ENCODE measurements at places on chromosomes 7 and 10.

DNA sequence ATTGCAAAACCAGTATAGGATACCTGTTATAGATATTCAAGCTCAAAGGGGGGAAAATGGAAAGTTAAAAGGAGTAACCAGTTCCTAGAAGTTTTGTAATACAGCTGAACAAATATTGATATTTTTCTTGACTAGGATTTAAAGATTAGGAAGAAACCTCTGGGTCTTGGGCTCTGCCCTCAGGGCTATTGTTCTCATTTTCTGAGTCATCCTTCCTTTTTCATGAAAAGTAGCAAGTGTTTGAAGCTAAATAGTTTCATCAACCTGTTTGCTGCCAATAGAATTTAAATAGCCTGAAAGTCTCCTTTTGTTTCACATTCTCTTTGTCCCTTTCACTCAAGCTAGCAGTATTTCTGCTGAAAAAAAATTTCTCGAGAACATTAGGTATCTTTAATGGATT lies 1061.1 kb upstream of the GHITM start:
- H3K27ac ChIP-seq: no peak overlapping the region
- H3K4me3 ChIP-seq: no peak overlapping the region
- no peaks in the 10 kb centered on the region for H3K36me3 ChIP-seq
- no peaks in the 10 kb centered on the region for H3K27me3 ChIP-seq
- DNase-seq: peak; percentile 5

DNA sequence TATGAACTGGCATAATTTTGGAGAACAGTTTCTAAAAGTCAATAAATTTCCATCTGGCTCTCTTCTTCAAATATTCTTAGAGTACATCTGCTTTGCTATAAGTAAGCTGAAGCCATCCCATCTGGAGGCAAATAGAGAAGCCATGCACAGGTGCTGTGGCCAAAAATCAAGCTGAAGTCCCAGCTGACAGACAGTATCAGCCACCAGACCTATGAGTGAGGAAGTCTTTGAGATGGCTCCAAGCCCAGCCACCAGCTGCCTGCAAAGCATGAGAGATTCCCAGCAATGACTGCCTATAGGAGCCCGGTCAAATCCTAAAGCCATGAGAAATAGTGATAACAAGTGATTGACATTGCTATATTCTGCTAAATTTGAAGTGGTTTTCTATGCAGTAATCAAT lies 21.7 kb upstream of the PRSS58 start:
- no peak overlapping the region for H3K27ac ChIP-seq
- no peaks in the 10 kb centered on the region for H3K4me1 ChIP-seq
- no peak for DNase-seq

GRCh38 chr7:122488241-122488640 lies 183.7 kb upstream of the FEZF1 start:
- H3K27ac ChIP-seq: no peak overlapping the region
- no peak for DNase-seq
- H3K4me3 ChIP-seq: no peak overlapping the region
- H3K4me1 ChIP-seq: no peaks in the 10 kb centered on the region

- no peak for DNase-seq
- H3K4me1 ChIP-seq: peaks cover 16% of the 10 kb centered on the region
- peaks cover 58% of the 10 kb centered on the region for H3K27me3 ChIP-seq
- H3K27ac ChIP-seq: no peak overlapping the region
- H3K4me3 ChIP-seq: peak overlapping the region; percentile 17
Measured at GRCh38 chr10:111077479-111077784, 603 bp downstream of the ADRA2A start.

DNA sequence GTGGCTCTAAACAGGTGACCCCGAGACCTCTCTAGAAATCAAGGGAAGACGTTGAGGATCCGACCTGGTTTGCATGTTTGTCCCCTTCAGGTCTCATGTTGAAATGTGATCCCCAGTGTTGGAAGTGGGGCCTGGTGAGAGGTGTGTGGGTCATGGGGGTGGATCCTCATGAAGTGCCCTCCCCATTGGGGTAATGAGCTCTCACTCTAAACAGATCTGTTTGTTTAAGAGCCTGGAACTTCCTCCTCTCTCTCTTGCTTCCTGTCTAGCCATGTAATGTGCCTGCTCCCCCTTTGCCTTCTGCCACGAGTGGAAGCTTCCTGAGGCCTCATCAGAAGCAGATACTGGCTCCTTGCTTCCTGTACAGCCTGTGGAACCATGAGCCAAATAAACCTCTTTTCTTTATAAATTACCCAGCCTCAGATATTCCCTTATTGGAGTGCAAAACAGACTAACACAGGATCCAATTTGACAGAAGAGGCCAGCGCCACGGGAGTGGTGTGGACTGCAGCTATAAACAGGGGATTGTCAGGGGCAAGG lies 10.8 kb upstream of the POLM start:
- H3K4me3 ChIP-seq: no peak overlapping the region
- peaks cover 11% of the 10 kb centered on the region for H3K4me1 ChIP-seq
- no peaks in the 10 kb centered on the region for H3K27me3 ChIP-seq
- DNase-seq: no peak

GRCh38 chr10:100744136-100744986 lies 1.0 kb upstream of the PAX2 start:
- no peaks in the 10 kb centered on the region for H3K4me1 ChIP-seq
- DNase-seq: no peak
- no peak overlapping the region for H3K4me3 ChIP-seq
- no peak overlapping the region for H3K27ac ChIP-seq
- H3K27me3 ChIP-seq: peaks cover 87% of the 10 kb centered on the region

Measured in astrocyte (in vitro differentiated cells and primary cell).